Chondrocyte (in vitro differentiated cells): ENCODE measurements at places on chromosomes 2 and 18. TPM values are rescaled to one million over a fixed set of nuclear protein-coding genes. Genes with fewer than 3 reads are reported as not detected.
A peak's percentile ranks its signal among the peaks of the same experiment; 100 is the strongest.

DNA sequence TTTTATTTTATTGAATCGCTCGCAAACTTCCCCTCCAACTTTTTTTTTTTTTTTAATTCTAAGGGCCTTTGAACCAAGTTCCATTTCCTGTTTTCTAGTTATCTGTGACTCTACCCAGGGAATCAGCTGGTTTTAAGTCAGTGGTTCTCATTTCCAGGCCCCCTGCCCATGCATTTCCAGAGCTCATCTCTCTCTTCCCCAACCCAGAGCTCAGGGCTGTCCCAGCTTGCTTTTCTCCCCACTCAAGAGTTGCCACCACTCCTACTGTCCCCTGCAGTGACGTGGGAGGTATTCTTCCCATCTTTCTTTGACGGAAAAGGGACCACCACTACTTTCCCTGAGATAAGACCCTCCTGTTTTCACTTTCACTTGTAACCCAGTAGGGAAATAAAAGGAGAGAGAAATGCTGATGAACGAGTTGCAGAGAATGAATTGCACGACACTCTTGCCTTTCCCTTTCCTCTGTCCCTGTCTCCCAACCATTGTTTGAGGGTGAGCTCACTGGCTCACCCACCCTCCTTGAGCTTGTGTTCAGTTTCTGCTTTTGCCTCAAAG, 42.1 kb downstream of the TET3 start:
- no peak overlapping the region for H3K4me3 ChIP-seq
- no peaks in the 10 kb centered on the region for H3K27me3 ChIP-seq
- no peaks in the 10 kb centered on the region for H3K36me3 ChIP-seq
- H3K4me1 ChIP-seq: peaks cover 15% of the 10 kb centered on the region
- DNase-seq: no peak

DNA sequence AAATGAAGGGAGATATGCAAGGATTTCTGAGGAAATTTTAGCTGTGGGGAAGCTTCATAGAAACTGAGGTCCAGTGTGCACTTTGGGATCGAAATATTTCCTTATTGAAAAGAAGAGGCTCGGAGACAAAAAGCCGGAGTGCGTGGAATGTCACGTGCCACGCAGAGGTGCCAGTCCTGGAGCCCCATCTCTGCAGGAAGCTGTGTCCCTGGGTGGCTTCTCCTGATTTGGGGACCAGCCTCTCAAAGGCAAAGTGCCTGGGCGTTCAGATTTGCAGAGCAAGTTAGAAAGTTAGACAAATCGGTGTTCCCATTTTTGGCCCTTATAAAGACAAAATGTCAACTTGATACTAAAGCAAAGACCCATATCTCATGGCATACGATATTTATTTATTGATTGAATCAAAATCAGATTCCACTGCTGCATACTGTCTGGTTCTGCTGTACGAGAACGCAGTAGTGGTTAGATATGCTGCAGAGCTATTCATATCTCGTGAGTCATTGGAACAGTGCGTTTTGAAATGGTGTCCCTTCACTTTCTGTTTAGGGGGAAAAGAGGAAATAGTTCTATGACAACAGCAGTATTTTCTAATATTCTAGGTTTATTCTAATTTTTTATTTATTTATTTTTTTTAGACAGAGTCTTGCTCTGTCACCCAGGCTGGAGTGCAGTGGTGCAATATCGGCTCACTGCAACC, 9.1 kb upstream of the ATG16L1 start:
- no peak overlapping the region for H3K27ac ChIP-seq
- no peak overlapping the region for H3K4me3 ChIP-seq
- H3K4me1 ChIP-seq: no peaks in the 10 kb centered on the region
- H3K27me3 ChIP-seq: no peaks in the 10 kb centered on the region
- H3K36me3 ChIP-seq: no peaks in the 10 kb centered on the region

DNA sequence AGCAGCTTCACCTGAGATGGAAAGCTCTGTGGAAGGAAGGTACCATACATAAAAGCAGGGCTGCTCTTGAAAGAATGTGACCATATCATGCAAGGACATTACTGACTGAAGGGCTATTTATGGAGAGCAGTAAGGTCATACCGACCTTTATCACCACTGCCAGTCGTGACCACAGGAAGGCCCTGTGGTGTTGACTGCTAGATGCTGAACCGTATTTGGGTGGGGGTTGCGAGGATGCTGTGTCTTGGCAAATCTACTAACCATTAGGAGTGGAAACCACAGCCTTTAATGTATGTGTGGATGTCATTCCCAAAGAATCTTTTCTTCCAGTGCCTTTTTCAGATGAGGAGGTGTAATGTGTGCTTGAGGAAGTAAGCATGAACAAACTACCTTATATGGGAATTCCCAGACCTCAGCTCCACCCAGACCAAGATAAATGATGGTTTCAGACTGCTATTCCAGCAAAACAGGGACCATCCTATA, 60.8 kb downstream of the LIMS1 start:
- H3K27me3 ChIP-seq: no peaks in the 10 kb centered on the region
- H3K4me3 ChIP-seq: peak overlapping the region; percentile 20
- H3K4me1 ChIP-seq: peaks cover 80% of the 10 kb centered on the region
- H3K27ac ChIP-seq: peak overlapping the region; percentile 99
- H3K36me3 ChIP-seq: no peaks in the 10 kb centered on the region

DNA sequence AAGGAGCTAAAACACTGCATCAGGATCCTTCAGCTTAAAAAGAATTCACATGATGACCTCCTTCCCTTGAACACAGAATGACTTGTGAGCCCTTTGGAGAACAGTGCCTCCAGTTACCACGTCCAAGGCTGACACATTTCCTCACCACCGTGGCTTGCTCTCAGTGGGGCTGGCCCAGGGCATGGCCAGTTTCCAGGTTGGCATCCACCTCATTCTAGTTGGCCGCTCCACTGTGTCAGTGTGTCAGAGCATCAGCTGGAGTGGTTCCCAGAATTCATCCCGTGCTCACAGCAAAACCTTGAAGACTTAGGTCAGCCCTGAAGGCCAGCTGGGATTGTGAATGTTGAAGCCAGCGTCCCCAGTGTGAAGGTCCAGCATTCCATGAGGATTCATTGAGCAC, 158.5 kb downstream of the INSIG2 start:
- H3K36me3 ChIP-seq: no peaks in the 10 kb centered on the region
- H3K27me3 ChIP-seq: peaks cover 17% of the 10 kb centered on the region
- DNase-seq: no peak
- no peak overlapping the region for H3K27ac ChIP-seq

The SLC14A1 gene
- 0.25 TPM in 1 of 3 replicates, not detected in the others for total RNA-seq
